ENCODE measurements at places on chromosomes 4 and X. TPM values are rescaled to one million over a fixed set of nuclear protein-coding genes. Genes with fewer than 3 reads are reported as not detected.

RTL5 gene
- total RNA-seq = 0.84 TPM

STBD1 gene
- 3.7 TPM for total RNA-seq

TEX13B gene
- not detected for total RNA-seq

ASIC5 gene
- total RNA-seq = not detected

ASMT gene
- total RNA-seq = not detected
